ENCODE measurements at places on chromosomes 5 and 9.

GRCh38 chr5:58501778-58502417 lies 10.7 kb downstream of the GAPT start:
- no peak for DNase-seq

DNA sequence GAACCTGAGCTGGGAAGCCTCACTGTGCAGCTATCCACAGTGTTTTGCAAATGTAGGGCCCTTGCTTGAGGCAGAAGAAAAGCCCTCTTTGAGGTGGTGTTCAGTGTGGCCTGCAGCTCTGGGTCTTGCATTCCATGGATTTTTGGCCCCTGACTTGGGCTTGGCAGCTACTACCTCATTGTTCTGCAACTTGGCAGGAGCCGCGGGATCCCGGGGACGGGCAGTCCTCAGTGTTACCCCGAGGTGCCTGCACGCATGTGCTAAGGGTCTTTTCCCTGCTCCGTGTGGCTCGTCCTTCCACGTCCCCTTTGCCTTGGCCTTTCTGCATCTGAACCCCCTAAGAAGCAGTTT lies 39.8 kb downstream of the NEK6 start:
- DNase-seq, result no peak

DNA sequence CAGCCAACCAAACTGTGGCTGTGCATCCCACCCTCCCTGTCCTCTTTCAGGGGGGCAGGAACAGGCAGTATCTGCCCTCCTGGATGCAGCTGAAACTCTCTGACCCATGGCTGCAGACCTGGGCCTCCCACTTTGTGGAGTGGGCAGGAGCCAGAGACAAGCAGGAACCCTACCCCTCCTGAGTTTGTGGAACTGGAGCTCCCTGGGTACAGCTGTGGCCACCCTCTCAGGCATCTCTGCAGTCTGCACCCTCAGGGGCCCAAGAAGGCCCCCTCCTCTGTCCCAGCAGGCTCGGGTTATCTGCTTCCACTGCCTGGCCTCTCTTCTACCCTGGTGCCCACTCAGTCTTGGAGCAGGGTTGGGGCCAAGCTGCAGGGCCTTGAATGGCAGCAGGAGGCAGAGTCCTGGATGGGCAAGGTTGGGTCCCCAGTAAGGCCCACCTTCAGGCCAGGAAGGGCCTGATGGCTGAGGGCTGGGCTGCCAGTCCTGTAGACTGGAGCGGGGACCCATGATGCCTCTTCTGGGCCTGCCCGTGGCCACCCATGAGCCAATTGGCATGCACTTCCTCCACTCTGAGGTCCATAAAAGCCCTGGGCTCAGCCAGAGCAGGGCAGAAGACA lies 619.9 kb downstream of the KIF4B start:
- no peak for DNase-seq

DNA sequence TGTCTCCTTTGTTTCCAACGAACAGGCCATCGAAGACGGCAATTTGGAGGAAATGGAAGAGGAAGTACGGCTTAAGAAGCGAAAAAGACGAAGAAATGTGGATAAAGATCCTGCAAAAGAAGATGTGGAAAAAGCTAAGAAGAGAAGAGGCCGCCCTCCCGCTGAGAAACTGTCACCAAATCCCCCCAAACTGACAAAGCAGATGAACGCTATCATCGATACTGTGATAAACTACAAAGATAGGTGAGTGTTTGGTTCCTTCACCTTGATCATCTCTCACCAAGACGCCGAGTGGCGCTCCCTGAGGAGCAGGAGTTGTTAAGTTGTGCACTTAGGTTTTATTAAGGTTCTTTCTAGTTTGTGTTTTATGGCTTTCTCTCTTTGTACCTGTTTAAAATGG lies 146.5 kb downstream of the SMARCA2 start:
- DNase-seq, result no peak

DNA sequence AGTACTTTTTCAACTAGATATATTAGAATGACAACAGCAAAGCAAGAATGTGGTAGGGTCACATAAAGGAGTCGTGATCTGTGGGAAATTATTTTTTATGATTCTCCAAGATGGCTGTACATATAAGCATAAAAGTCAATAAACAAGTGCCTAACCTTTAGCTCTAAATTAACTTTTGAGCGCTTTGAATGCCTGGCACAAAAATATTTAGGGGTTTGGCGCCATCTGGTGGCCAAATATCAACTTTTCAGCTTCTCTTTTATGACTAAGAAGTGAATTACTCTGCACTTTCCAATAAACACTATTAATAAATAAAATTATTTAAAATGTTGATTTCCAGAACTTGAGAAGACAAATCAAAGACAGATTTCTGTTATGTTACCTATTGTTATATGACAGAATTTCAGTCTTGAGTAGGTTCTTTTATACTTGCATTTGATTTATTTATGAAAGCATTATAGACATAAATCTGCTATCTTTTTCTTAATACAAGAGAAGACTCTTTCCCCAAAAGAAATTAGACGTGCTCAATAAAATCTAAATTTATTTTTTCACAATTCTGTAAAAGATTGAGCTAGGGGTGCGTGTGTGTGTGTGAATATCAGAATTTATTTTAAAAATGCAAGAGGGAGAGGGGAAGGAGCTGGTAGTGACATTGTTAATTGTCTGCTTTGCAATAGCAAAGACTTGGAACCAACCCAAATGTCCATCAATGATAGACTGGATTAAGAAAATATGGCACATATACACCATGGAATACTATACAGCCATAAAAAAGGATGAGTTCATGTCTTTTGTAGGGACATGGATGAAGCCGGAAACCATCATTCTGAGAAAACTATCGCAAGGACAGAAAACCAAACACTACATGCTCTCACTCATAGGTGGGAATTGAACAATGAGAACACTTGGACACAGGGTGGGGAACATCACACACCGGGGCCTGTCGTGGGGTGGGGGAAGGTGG lies 36.7 kb upstream of the ARRDC3 start:
- DNase-seq, result peak; percentile 53

- no peak for DNase-seq
These were observed 34.6 kb downstream of the OXCT1 start for GRCh38 chr5:41835645-41836044.

DNA sequence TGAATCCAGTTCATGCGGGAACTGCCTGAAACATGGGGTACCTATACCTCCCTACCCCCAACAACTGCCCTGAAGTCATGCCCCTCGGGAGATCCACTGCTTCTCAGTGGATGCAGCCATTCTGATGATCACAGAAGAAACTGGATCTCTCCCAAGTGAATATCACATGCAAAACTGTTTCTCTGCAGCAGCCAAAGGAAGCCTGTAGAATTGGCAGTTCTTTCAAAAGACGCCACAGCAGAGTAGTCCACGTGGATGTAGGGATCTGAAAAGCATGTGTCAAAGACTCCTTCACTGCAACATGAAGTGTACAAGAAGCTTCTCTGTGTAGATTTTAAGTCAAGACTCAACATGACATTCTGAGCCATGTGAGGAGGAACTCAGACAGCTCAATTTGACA lies 286.7 kb downstream of the NR3C1 start:
- DNase-seq, result no peak

- DNase-seq, result no peak
These were observed 205.0 kb downstream of the CRB2 start for GRCh38 chr9:123561046-123561445.

DNA sequence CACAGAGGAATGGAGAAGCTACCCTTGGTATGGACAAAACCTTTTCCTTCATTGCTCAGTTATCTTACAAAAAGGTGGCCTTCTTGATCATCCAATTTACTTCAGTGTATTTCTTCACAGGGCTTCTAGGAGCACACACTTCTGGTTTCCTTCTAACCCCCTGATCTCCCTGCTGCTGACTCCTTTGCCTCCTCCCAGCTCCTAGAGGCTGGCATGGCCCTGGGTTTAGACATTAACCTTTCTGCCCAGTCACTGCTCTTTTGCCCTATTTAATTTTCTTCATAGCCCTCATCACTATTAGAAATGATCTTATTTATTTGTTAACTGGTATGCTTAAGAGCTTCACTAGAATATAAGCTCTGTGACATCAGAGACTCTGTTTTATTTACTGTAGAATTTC lies 63.2 kb downstream of the ANKRD55 start:
- no peak for DNase-seq

- DNase-seq, result no peak
These were observed 147.6 kb downstream of the CEMIP2 start for GRCh38 chr9:71620746-71621145.

- DNase-seq, result no peak
These were observed 19.4 kb downstream of the ZNF346 start for GRCh38 chr5:177041936-177042335.

DNA sequence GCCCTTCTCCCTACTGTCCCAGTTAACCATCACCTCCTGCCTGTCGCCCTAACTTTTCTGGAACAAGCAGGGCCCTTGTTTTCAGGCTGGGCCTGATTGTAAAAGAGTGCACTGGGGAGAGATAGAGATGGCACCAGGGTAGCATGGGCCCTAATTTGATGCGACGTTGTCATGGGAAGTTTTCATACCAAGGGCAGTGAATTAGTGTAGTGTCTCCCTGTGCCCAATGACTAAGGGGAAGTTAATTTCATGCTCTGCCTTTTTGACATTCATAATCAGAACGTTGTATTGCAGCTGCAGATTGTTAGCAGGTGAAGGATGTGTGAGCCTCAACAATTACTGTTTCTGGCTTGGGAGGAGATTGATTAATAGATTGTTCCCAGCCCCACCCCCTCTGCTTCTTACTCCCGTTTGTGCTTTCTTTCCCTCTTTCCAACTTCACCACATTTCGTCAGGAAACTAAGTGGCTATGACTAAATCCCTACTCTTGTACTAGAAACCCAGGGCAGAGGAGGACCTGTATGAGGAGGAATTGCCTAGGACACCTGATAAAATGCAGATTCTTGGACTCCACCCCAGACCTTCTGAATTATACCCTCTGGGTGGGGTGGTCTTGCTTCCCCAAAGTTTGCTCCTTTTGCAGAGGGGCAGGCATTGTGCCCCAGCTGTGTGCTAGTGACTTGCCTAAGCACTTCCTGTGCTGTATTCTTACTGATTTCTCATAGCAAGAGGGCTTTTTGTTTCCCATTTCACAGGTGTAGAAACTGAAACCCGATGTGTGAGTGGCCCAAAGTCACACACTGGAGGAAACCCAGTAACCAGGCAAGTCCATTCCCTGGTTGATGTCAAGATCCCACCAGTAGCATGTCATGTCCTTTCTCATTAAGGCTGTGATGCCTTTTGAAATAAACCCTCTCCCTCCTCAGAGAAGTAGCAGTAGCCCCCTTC lies 56.3 kb downstream of the DAB2IP start:
- no peak for DNase-seq

- no peak for DNase-seq
These were observed 417.1 kb downstream of the CSNK1G3 start for GRCh38 chr5:123929055-123929474.

GRCh38 chr9:87543251-87543650 lies 45.6 kb downstream of the DAPK1 start:
- DNase-seq, result no peak

DNA sequence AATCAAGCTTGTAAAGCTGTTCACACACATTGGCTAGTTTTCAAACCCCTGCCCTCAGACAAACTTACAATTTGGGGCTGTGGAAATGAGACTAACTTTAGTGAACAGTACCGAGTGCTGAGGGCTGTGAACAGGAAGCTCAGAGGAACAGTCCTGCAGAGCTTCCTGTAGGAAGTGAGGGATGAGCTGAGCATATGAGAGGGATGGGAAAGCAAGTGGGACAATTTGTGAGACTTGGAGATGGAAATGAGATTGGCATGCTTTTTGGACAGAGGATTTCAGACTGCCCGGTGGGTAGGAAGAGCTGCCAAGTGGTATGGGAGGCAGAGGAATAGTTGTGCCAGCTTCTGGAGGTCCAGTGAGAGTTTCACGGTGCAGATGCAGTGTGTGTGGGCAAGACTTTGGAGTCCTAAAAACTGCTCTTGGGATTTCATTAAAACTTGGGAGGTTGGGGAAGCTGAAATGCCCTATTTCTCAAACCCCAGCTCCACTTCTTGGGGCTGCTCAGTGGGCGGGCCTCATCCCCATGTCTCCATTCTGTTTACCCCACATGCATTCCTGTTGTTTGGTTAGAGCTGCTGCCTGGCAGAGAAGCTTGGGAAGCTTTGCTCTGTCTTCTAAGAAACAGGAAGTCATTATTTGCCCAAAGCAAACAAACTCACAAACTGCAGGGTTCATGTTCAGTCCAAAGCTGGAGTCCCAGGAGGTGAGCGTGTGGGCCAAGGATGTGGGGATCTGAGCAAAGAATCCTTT lies 267.5 kb downstream of the ZSWIM6 start:
- DNase-seq, result no peak

- no peak for DNase-seq
These were observed 628.0 kb upstream of the ADAMTS16 start for GRCh38 chr5:4511996-4512656.

- no peak for DNase-seq
These were observed 34.2 kb downstream of the PRKACG start for GRCh38 chr9:68979538-68980314.

- no peak for DNase-seq
These were observed 12.5 kb downstream of the ERCC6L2 start for GRCh38 chr9:95887926-95888497.

Measured in activated naive CD8-positive, alpha-beta T cell treated with anti-CD3 and anti-CD28 coated beads, Interleukin-2, amount 50 U/mL, for 16 hours (primary cell).